ENCODE measurements at places on chromosomes 1 and 21. TPM values are rescaled to one million over a fixed set of nuclear protein-coding genes. Genes with fewer than 3 reads are reported as not detected.

Gene FMO5
- 1.4 TPM for total RNA-seq

- no peak for DNase-seq
Observed at GRCh38 chr1:198185146-198185545, 28.3 kb downstream of the NEK7 start.

Gene CHIT1
- not detected for total RNA-seq

- no peak for DNase-seq
Observed at GRCh38 chr1:91281782-91282181, 122.9 kb downstream of the HFM1 start.

GRCh38 chr1:244052016-244052727 is 1.1 kb downstream of the ZBTB18 start:
- DNase-seq = no peak
